Panc1 (cell line): ENCODE measurements at places on chromosomes 2 and 18. TPM values are rescaled to one million over a fixed set of nuclear protein-coding genes. Genes with fewer than 3 reads are reported as not detected.
A peak's percentile ranks its signal among the peaks of the same experiment; 100 is the strongest.

DNA sequence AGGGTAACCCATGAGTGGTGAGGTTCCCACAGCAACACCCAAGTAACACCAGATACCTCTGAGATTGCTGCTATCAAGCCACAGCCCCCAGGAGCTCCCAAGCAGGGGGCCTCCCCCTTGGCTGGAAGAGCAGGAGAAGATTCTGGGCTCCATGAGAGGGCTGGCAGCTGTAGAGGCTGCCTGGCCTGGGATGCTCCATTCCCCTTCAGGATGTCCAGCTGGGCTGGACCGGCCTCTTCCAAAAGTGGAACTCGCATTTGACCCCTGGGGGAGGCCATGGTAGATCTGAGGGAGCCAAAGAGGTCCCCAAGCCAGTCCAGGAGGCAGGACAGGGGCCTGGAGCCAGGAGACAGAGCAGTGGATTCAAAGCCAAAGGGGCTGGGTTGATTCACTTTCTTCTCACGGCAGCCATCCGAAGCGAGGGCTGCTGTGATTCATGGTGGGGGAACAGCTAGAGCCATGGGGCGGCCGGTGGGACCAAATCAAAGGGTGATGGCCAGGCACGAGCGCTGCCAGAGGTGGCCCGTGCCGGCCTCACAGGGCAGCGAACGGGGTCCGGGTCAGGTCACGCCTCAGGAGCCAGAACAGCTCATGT, 95.3 kb upstream of the ID2 start:
- no peaks in the 10 kb centered on the region for H3K36me3 ChIP-seq
- no peak overlapping the region for H3K27ac ChIP-seq
- no peak for DNase-seq

DNA sequence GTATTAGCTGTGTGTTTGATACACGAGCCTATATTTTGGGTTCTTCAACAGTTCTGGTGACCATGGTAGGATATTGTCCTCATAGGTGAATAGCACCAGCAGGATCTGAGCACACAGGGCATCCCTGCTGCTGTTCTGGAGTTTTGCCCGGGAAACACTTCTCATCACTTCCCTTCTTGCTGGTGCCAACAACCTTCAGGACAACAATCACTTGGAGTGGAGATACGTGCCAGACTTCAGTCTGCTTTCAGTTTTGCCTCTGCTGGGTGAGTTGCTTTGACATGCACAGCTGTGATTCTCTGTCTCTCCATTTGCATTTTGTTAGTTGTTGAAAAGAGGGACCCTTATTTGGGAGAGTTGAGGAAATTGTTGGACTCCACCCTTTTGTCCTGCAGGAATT, 1347.2 kb upstream of the DDX18 start:
- no peak for DNase-seq
- H3K36me3 ChIP-seq, result no peaks in the 10 kb centered on the region
- H3K27me3 ChIP-seq, result no peaks in the 10 kb centered on the region
- no peaks in the 10 kb centered on the region for H3K4me1 ChIP-seq

Gene HES6
- total RNA-seq, result 42.0 TPM

GRCh38 chr2:218257390-218257981, 3.3 kb upstream of the GPBAR1 start:
- H3K4me3 ChIP-seq, result no peak overlapping the region
- DNase-seq, result no peak
- H3K27ac ChIP-seq, result no peak overlapping the region
- H3K36me3 ChIP-seq, result peaks cover 23% of the 10 kb centered on the region

Gene LAMA1
- total RNA-seq, result 0.03 TPM

- DNase-seq, result peak; percentile 2
- H3K27ac ChIP-seq, result no peak overlapping the region
- H3K4me3 ChIP-seq, result no peak overlapping the region
Measured at GRCh38 chr2:196849895-196850294, 40.7 kb upstream of the C2orf66 start.

DNA sequence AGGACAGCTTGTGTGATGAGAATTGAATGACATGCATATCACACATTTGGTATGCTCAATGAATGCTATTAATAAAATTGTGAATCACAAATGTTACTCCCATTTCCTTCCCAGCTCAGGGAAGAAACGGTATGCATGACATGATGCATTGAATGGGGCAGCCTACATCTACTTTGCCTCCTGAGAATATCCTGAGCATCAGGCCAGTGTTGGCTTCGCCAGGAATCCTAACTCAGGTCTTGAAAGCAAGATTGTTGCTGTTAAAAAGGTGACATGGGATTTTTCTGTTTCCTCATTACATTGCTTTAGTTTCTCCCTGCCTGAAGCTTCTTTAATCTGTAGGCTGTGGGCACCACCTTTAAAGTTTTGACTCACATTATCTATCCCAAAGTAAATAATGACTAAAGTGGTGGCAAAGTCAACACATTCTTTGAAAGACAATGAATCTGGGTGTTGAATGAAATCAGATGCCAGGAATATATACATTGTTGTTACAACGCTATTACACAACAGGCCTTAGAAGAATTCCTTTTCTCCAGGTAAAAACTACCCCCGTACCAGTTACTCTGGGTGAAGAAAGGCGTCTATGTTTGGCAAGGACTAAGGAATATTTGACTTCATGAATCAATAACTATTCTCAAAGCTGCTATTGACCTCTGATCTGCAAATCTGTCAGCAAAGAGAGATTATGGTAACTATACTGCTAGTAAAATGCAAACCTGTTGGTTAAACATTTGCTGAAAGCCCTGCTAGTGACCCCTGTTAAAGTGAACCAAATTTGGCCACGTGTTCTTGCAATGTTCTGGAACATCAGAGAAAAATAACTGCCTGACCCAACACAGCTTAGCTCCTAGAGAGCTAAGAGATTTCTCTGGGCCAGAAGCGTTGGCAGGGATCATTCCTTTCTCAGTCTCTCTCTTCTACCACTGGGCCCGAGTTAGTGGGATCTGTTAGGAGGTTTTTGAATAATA, 30.5 kb upstream of the NEDD4L start:
- H3K27ac ChIP-seq, result no peak overlapping the region
- H3K27me3 ChIP-seq, result no peaks in the 10 kb centered on the region
- no peaks in the 10 kb centered on the region for H3K4me1 ChIP-seq
- no peak overlapping the region for H3K4me3 ChIP-seq
